ENCODE measurements at places on chromosomes 13 and 19. TPM values are rescaled to one million over a fixed set of nuclear protein-coding genes. Genes with fewer than 3 reads are reported as not detected.

The WASF3 gene
- 17.8 TPM for total RNA-seq

The LPAR6 gene
- total RNA-seq: 10.0 TPM

The OR7C1 gene
- total RNA-seq: not detected

The EPSTI1 gene
- total RNA-seq: 12.6 TPM

The HSD17B14 gene
- not detected for total RNA-seq

The PHLDB3 gene
- total RNA-seq: 5.9 TPM

The RPS5 gene
- 1,797 TPM for total RNA-seq

The FBXL12 gene
- 21.6 TPM for total RNA-seq

The GGACT gene
- 6.8 TPM for total RNA-seq

The MYO1F gene
- 0.29 TPM for total RNA-seq

The FPR1 gene
- total RNA-seq: 0.44 TPM

The ZNF708 gene
- total RNA-seq: 5.6 TPM

The CEACAM8 gene
- total RNA-seq: not detected

The TGFBR3L gene
- 0.15 TPM for total RNA-seq

The STOML3 gene
- total RNA-seq: not detected

The KCNN1 gene
- 0.06 TPM for total RNA-seq

Data from cardiac ventricle fibroblast (primary cell).